ENCODE measurements at places on chromosomes 1 and 21. TPM values are rescaled to one million over a fixed set of nuclear protein-coding genes. Genes with fewer than 3 reads are reported as not detected.

DNA sequence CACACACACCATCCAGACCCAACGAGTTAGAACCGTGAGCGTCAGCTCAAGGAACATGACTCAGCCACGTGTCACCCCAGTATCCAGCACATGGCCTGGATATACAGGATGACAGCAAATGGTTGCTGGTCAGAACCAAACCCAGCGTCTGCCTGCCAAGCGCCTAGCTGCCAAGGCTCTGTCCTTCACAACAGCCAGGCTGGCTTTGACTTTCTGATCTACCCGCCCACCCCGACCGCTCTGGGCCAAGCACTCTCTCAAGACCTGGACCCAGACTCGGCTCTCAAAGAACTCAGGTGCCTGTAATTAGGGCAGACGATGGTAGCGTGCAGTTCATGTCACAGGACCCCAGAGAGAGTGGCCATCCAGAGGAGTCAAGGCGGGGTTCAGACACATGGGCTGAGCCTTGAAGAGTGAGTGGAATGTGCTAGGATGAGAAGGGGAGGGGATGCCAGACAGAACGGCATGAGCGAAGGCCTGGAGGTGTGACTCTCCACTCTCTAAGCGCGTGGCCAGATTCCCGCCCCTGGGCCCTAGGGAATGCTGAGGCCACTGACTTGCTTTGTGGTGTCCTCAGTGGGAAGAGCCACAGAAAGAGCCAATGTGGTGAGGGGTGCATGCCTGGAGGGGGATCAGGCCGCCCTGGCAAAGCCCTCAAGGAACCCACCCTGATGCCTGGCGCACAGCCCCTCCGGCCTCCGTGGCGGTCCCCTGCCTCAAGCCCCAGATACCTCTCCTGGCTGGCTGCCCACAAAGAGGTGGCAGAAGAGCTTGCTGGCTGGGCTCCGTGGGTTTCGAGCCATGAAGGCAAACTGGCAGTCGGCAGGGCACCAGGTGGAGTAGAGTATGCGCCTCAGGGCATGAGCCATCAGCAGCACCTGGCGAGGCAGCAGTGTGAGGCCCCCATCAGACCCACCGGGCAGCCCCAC, 7.0 kb downstream of the SH2D5 start:
- no peak for DNase-seq

DNA sequence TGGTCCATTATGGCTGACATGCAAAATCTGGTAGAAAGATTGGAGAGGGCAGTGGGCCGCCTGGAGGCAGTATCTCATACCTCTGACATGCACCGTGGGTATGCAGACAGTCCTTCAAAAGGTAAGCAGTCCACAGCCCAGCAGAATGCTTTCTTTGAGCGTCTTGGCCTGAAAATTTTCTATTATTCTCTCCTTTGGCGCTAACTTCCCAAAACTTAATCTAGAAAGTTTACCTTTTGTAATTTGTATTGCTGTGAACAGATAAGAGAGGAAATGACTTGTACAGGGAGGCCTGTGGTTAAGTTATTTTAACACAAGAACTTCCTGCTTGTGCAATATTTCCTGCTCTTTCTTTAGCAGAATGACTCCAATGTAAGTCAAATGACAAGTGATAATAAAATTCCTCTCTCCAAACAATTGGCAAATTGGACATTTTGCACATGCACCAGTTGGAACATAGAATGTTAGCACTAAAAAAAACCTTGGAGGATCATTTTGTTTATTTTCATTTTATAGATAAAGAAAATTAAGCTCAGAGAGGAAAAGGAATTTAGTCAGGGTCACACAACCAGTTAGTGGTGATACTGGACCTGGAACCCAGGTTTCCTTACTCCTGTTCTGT, 18.9 kb downstream of the CAP1 start:
- no peak for DNase-seq

BCL2L15 gene
- 28.0 TPM for total RNA-seq

- DNase-seq = no peak
Measured at GRCh38 chr1:31433396-31433930, 20.4 kb downstream of the SERINC2 start.

DNA sequence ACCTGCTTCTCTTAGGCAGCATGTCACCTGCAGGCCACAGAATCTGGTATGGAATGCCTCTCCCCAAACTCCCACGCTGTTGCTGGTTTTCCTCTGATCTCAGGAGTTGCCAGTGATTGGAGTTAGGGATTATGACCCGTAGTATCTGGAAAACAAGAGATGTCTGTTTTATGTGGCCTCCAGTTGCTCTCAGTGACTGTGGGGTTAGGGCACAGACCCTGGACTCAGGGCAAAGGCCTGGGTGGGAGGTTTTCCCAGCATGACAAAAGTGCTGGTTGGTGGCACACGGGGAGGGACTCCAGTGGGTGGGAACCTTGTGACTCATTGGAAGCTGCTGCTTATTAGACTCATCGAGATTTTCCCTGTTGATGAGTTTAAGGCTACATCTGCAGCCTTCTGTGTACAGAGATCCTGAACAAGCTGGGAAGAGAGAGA, at the start of gene NR1I3:
Gene NR1I3 (minus strand): TSS at position 165 of the 435 bp plus-strand sequence. CDS start 1,638 bp downstream, outside the sequence.
- DNase-seq = no peak

PLPPR5 gene
- total RNA-seq = under 0.01 TPM

MRPL39 gene
- total RNA-seq = 6.3 TPM

DNA sequence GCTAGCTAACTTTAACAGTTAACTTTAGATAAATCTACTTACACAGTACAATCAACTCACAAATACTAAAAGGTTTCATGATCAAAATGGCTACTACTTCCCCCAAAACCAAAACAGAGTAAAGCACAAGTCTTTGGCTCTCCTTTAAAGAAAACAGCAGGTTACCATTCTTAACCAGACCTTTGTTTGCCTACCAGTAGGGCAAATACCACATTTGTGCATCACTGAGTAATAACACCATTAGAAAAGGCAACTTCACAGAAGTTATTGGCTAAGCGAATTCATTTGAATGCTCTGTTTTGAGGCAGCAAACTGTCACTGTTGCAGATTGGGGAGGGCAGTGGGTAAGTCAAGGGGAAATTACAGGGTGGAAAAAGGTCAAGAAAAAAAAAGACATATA, 17.3 kb upstream of the SERPINC1 start:
- DNase-seq = no peak

DNA sequence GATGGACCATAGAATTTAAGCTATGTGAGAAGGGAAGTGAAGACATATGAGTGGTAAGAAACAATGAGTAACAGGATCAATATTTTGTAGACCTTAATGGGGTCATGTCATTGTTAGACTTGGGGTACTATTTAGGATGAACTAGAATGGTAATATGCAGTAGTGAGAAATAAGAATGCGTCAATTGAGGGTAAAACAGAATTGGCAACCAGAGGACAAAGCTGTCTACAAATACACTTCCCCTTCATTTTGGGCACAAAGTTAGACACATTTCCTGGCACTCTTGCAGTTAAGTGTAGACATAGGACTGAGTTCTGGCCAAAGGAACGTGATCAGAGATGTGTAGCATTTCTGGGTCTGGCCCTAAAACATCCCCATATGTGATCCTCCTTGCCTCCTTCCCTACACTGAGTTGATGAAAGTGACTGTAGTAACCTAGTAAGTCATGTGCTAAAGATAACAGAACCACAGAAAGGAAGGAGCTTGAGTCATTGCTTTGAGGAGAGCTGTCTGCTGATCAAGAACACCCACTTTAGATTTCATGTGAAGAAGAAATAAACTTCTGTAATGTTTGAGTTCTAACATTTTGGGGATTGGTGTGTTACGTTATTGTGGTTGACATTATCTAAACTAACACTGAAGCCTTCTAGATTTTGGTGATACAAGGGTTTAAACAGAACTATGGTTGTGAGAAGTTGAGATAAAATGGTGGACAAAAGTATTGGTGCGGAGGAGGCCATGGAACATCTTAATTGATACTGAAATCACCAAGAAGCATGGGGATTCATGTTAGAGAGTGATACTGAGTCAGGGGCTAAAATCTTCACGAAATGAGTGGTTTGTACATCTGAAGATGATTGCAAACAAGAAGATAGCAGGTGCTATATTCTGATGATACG, 41.7 kb downstream of the CD55 start:
- no peak for DNase-seq

SLC44A3 gene
- total RNA-seq = 32.9 TPM

NMNAT1 gene
- total RNA-seq = 3.6 TPM

All from body of pancreas (tissue), 4 donors.